PC-3 (cell line): ENCODE measurements at places on chromosomes 6 and 20. TPM values are rescaled to one million over a fixed set of nuclear protein-coding genes. Genes with fewer than 3 reads are reported as not detected.

Gene NOTCH4
- 1.7 and 1.8 TPM in 2 replicates for total RNA-seq

Gene EPPIN
- total RNA-seq = not detected in 2 replicates

Gene BFSP1
- 2.2 and 2.7 TPM in 2 replicates for total RNA-seq

Gene WFDC10A
- not detected in 2 replicates for total RNA-seq

Gene SLPI
- total RNA-seq = 186 and 207 TPM in 2 replicates

Gene OR2H2
- not detected in 2 replicates for total RNA-seq

Gene TMEM170B
- total RNA-seq = 0.52 and 0.66 TPM in 2 replicates

Gene ANKRD66
- not detected in 2 replicates for total RNA-seq

Gene ZBTB46
- 2.8 and 7.3 TPM in 2 replicates for total RNA-seq

Gene CASS4
- 0.04 and 0.17 TPM in 2 replicates for total RNA-seq

GRCh38 chr6:92069781-92070180 lies 1349.6 kb downstream of the EPHA7 start:
- DNase-seq = no peak

GRCh38 chr20:47682028-47682783 lies 103.1 kb downstream of the SULF2 start:
- DNase-seq = no peak

DNA sequence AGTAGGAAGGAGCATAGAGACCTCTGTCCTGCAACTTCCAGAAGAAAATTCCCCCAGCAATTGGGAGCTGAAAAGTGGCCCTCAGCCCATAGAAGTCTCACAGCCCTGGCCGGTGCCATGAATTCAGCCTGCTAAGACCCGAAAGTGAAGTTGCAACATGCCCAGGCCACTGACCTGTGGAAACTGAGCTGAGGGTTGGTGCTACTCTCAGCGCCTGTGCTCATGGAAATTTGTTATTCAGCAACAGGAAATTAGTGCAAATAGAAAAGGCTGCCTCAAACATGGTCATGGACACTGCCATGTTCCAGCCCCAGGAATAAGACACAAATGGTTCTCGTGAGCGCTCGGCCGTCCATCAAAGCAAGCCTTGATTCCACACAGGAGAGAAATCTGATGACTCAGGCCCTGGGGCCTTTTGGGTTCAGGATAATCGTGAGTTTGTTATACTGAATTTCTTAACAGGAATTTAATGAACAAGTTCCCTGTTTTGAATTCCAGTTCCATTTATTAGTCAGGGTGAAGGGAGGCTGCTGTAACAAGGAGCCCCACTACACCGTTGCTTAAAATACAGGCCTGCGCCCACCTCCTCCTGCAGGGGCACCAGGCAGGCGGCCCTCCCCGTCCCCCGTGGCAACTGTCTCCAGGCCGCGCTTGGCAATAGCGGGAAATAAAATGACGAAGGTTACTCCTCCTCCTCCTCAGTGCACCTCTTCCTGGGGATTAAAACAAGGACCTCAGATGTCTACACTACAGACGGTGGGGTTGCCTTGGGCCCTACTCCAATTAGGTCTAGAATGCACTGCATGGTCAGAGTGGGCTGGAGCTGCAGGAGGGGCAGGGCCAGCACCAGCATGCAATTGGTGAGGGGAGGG lies 152.9 kb downstream of the ERMARD start:
- DNase-seq = no peak

- no peak for DNase-seq
These were observed 22.6 kb downstream of the PLCB1 start for GRCh38 chr20:8154638-8155037.

GRCh38 chr6:112372226-112372806 lies 25.2 kb downstream of the RFPL4B start:
- peak; percentile 55 for DNase-seq

DNA sequence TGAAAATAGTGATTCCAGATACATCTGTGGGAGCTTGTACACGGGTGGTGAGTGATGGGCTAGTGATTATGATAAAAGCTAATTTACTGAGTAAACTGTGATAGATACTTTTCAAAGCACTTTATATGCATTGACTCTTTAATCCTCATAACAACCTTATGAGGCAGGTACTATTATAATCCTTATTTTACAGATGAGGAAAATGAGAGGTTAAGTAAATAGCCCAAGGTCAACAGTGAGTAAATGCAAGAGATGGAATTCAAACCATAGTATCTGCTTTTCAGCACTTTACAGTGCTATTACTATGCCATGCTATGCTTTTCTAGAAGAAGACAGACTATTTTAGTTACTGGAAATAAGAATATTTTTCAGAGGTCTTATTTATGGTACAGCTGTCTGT lies 320.9 kb upstream of the CITED2 start:
- peak; percentile 10 for DNase-seq

DNA sequence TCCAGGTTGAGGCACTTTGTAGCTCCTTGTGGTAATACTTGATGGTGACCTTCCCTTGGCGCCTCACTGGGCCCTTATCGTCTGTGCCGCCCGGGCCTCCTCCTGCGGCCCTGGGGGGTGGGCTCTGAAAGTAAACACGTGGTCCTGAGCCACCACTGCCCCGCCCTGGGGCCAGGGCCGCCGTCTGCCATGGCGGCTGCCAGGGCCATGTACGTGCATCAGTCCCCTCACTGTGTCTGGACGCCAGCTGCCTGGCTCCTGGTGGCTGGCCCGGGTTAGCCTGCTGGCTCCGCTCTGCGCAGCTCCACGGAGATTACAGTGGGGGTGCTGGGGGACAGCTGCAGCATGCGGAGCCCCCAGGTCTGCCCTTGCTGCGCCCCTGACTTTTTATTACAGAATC lies 81.8 kb upstream of the CENPW start:
- DNase-seq = no peak

GRCh38 chr6:129195643-129196042 lies 312.7 kb downstream of the LAMA2 start:
- DNase-seq = no peak

DNA sequence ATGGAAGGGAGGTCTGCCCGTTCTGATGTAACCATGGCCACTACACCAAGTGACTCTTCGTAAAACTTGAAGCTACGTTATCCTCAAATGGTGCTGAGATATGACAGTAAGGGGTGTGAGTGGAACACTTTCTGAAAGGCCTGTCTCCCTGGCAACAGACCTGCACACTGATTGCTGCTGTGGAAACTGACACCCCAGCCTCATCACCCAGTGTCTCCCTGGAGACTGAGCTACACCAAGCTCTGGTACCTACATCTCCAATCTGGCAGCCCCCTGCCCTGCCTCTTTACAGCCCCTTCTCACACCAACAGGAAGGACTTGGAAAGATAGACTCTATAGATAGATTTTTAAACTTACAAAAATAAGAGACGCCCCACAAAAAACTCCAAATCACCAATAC lies 13.2 kb downstream of the PI16 start:
- no peak for DNase-seq

- peak; percentile 45 for DNase-seq
These were observed 85.8 kb upstream of the TOP1 start for GRCh38 chr20:40942775-40943174.

DNA sequence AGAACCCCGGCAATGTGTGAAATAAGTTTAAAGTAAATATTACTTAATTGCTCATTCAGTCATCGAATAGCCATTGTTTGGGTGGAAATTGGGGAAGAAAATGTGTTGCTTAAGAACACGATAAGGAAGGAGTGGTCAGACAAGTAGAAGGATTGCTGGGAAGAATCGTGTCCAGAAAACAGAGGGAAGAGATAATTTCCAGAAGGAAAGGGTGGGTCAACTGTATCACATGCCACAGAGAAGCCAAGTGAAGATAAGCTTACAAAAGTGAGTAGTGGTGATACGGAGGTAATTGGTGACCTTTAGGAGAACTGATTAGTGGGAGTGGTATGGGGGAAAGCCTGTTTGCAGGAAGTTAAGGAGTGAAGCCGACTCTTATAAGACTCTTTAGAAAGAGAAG lies 306.2 kb downstream of the SOX4 start:
- DNase-seq = no peak

DNA sequence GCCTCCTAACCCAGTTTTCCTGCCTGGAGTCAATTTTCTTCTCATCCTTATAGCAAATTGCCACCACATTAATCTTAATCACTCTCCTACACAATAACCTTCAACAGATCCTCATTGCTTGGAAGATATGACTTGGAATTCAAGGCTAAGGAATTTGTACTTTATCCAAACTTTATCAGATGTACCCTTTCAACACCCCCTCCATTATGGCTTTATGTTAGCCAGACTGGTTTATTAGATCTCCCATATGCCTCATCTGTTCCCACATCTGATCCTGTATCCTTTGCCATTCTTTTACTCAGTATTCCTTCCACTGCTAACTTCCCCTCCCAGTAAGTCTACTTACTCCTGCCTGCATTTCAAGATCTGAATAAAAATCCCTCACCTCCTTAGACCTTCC lies 4.0 kb upstream of the FRK start:
- DNase-seq = no peak

DNA sequence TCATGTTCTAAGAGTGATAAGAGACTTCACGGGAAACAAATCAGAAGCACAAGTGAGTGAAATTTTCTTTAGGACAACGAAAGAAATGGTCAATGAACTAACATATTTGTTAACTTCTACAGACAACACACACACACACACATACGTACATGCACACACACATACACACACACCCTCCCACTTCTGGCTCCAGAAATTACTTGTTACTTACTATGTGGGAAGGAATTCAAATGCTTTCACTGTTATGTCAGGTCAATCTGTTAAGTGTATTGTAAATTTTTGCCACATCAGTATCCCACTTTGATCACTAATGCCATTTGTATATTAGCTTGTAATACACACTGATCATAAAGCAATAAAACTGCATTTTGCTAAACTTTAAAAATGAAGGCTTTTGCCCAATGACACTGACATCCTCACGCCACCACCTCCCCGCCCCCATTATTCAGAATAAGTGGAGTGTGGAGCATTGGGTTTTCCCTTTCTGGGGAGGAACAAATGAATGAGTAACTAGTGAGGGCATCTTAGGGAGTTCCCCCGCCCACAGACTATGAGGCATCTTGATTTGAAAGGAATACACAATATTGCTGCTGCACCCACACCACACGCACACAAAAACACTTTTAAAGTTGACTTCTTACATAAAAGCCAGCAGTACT lies 76.2 kb downstream of the ATXN1 start:
- peak; percentile 72 for DNase-seq

- DNase-seq = no peak
These were observed 376.2 kb downstream of the BTBD3 start for GRCh38 chr20:12293900-12294299.

- peak; percentile 49 for DNase-seq
These were observed 571 bp downstream of the ITCH start for GRCh38 chr20:34363465-34364222.

- DNase-seq = no peak
These were observed 55.3 kb downstream of the ERMARD start for GRCh38 chr6:169806701-169807100.

DNA sequence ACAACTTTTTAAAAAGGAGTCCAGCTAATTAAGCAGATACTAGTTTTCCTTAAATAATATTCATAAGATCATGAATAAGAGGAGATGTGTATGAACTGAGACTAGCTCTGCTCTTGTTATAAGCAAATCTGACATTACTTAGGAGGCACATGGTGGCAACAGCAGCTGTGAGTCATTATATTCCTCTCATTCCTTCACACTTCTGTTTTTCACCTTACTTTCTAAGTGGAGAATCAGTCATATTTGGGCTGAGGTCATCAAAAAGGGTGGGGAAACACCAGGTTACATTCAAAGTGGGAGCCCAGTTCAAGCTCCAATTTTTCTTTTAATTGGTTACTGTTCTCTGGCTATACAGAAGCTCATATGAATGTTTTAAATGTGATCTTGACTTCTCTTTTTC lies 6.0 kb upstream of the RIPPLY2 start:
- no peak for DNase-seq

DNA sequence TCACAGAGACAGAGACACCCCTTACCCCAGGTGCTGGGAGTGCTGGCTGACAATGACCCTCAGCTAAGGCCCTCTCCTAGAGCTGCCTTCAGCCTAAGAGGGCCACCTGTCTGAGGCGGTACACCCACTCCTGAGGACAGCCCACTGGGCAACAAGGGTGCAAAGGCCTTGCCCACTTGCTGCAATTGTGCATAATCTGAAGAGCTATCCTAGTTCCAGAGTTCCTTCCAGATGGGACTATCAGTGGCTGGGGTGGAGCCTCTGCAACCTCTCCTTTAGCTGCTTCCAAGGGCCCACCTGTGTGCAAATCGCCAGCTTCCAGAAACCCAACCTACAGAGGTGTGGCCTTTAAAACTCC lies 87.5 kb downstream of the PREX1 start:
- no peak for DNase-seq

DNA sequence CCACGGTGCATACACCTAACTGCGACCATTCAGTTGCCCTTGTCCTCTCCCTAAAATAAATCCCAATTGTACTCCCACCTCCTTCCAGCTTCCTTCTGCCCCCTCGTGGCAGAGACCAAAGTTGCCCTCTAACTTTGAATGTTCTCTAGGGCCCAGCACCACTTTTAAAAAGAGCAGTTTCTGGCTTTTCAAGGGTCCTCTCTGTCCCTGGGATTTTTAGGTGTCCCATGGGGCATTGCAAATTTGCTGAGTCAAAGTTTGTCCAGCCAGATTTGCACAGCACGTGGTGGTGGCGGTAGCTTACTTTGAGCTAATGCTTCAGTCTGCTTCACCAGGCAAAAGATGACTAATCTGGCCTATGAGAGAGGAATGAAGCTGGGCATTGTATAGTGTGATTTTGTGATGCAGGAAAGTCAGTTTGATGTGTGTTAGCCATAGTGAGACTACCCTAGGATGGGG lies 100.2 kb downstream of the PERP start:
- DNase-seq = peak; percentile 57

DNA sequence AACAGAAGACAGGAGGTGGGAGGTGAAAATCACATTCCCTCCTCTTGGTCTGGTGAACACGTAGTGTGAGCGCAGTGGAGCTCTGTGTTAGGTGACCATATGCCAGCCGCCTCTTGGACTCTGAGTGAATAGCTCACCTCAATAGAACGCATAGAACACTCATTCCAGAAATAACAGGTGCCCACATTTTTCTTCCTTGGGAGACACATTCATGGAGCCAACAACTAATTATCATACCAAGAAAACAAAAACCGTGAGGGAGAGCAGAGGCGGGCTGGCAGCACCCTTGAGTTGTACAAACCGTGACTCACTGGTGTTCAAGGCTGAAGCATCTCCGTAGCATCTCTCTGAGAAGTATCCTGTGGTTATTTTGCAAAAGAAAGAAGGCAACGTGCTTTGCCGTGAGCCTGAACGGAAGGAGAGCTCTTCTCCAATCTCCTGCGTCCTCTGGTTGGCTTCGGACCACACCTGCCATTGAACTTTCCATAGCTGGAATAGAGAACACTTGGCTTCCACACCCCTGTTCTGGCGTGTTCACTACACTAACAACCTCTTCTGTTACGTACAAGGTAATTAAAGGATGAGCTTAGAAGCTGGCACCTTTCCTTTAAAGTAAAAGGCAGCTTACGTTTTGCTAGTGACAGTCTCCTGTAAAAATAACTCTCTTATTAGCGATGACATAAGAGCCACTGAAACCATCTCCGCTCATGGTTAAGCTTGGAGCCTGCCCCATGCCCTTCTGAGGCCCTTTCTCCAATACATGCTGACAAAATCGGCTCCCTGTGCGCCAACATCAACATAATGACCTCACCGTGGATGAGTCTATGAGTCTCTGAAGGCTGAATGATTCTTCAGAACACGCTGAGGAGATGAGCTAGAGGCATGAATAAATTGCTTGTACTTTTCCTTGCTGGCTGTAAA lies 30.2 kb upstream of the SGK1 start:
- no peak for DNase-seq

GRCh38 chr6:14889188-14889587 lies 356.7 kb upstream of the JARID2 start:
- DNase-seq = peak; percentile 81

- DNase-seq = no peak
These were observed 563.8 kb downstream of the COL12A1 start for GRCh38 chr6:74642101-74642500.

GRCh38 chr20:36950414-36951197 lies 902 bp downstream of the SAMHD1 start:
- peak; percentile 61 for DNase-seq
